ENCODE measurements at places on chromosomes 2 and 18.

- DNase-seq = no peak
Observed at GRCh38 chr2:212311807-212312404, 226.7 kb downstream of the ERBB4 start.

DNA sequence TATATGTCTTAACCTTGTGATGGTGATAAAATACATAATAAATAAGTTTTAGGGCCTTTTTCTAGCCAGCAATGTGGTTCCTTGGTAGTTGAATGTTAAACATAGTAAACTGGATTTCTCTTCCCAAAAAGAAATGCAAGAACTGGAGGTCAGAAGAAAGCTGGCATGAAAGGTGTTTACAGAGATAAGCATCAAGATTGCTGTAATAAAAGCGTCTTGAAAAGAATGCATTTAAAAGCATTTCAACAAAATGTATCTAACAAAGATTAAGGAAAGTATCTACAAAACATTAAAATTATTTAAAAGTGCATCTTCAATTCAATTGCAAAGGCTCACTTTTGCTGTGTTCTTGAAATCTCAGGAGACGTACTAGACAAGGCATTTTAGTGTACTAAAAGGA, 419.0 kb downstream of the ERBB4 start:
- DNase-seq = no peak

DNA sequence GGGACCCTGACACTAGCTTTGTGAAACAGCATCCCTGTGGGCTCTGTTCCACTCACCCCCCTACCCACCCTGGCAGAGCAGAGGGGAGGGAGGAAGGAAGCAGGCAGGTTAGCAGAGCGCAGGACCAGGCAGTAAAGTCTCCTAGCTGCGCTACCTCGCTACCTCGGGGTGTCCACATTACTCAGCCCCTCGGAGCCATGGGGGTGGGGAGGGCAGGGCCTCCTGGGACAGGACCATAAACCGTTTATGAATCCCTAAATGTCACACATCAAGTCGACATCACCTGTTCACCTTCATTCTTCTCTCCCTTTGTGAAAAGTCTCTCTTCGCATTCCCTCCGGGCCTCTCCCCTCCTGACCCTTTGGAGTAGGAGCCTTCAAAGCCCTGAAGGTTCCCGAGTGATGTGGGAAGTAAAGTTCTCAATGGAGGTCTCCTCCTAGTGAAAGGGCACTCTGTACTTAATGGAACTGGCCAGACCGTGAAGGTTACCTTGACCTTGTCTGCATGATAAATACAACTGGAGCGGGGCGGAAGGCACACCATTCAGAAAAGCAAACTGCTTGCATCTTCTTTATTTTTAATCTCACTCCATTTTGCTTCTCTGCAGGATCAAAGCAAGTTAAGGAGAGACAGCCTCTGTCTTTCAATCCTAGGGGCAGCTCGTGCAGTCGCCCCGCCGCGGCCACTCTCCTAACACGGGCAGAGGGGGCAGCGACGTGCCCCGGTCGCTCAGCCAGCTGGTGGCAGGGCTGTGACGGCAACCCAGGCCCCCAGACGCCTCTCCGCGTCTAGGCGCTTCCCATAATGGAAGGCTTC, 23.7 kb upstream of the SMAD7 start:
- DNase-seq = no peak

DNA sequence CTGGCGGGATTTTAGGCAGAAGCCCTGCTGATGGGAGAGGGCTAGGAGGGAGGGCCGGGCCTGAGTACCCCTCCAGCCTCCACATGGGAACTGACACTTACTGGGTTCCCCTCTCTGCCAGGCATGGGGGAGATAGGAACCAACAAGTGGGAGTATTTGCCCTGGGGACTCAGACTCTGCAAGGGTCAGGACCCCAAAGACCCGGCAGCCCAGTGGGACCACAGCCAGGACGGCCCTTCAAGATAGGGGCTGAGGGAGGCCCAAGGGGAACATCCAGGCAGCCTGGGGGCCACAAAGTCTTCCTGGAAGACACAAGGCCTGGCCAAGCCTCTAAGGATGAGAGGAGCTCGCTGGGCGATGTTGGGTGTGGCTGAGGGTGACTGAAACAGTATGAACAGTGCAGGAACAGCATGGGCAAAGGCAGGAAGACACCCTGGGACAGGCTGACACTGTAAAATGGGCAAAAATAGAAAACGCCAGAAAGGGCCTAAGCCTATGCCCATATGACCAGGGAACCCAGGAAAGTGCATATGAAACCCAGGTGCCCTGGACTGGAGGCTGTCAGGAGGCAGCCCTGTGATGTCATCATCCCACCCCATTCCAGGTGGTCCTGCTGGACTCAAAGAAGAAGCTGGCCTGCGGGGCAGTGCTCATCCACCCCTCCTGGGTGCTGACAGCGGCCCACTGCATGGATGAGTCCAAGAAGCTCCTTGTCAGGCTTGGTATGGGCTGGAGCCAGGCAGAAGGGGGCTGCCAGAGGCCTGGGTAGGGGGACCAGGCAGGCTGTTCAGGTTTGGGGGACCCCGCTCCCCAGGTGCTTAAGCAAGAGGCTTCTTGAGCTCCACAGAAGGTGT, 8.5 kb downstream of the PROC start:
- no peak for DNase-seq

GRCh38 chr2:105544591-105545377, 145.9 kb upstream of the FHL2 start:
- no peak for DNase-seq

DNA sequence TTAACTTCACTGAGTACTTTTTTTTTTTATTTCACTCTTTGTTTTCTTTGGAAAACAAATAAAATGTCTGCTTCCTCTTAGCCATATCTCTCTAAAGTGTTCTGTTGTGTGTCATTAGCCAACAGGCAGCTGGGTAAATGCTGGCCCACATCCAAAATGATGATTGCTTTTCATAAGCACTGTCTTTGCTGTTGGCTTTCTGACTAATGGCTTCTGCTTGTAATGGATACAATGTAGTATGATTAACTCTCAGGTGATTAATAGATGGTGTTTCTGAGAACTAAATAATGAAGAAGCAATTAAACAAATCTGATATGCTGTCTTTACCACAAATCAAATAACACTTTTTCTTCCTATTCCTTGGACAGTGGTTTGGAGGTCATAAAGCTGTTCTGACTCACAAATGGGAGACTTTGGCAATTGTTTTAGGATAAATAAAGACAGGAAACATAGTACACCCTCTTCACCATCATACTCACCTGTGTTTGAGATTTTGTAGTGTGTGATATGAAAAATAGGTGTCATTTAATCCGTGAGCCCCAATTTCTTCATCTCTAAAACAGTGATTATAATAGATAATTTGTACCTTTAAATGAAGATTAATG, 888.4 kb downstream of the TSN start:
- no peak for DNase-seq

GRCh38 chr2:167478196-167478595, 589.9 kb downstream of the XIRP2 start:
- no peak for DNase-seq
